ENCODE measurements at places on chromosomes 2 and 18. TPM values are rescaled to one million over a fixed set of nuclear protein-coding genes. Genes with fewer than 3 reads are reported as not detected.

LRRC30 gene
- total RNA-seq, result not detected

TUBA4B gene
- not detected for total RNA-seq

OTOF gene
- total RNA-seq, result not detected

SIGLEC15 gene
- 2.5 TPM for total RNA-seq

WDR54 gene
- total RNA-seq, result 29.1 TPM

PLEKHH2 gene
- 5.7 TPM for total RNA-seq

CAPN13 gene
- total RNA-seq, result not detected

TCF7L1 gene
- total RNA-seq, result 6.8 TPM

MAPK4 gene
- 0.05 TPM for total RNA-seq

GPAT2 gene
- total RNA-seq, result 5.7 TPM

WNT6 gene
- not detected for total RNA-seq

SLC4A3 gene
- 2.0 TPM for total RNA-seq

SRD5A2 gene
- total RNA-seq, result not detected

POU3F3 gene
- 0.35 TPM for total RNA-seq

RAX gene
- total RNA-seq, result not detected

CNDP1 gene
- total RNA-seq, result not detected

POTEI gene
- total RNA-seq, result 0.06 TPM

EHD3 gene
- total RNA-seq, result 22.9 TPM

FAM210A gene
- total RNA-seq, result 9.9 TPM

SERPINB3 gene
- not detected for total RNA-seq

INPP1 gene
- 19.1 TPM for total RNA-seq

KIAA2012 gene
- total RNA-seq, result not detected

Measured in glomerular endothelial cell (primary cell).